ENCODE measurements at places on chromosomes 12 and 14.

DNA sequence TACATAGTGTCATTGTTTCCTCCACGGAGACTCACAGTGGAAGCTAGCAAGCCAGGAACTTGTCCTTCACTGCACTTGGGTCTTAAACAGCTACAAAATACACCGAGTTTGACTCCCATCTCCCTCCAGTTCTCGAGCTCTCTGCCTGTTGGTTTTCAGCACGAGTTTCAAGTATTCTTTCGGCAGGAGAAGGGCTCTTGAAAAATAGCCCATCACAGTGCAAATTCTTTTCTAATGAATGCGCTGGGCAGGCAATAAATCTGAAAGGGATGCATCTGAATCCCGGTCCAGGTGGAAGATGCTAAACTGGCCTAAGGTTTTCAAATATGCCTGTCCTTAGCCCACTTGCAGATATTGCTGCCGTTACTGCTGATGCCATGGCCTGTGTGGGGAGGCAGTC, 173.9 kb downstream of the CACNA1C start:
- no peak for DNase-seq

- no peak for DNase-seq
Observed at GRCh38 chr12:42094277-42094676, 50.4 kb downstream of the GXYLT1 start.

DNA sequence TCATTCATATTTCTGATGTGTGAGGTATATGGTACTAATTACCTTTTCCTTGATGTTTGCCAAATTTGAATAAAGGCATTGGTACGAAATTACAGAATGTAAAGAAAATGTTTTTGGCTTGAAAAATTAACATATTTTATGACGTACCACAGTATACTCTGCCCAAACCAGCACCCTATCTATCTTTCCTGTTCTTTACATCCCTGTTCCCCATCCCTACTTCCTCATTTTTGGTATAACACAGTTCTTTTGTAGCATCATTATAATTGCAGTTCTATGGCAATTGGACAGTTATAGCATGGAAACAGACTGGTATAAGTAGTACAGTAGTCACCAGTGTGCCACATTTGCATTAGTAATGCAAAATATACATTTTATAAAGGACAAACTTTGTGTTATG, 7.0 kb upstream of the CCT2 start:
- no peak for DNase-seq

DNA sequence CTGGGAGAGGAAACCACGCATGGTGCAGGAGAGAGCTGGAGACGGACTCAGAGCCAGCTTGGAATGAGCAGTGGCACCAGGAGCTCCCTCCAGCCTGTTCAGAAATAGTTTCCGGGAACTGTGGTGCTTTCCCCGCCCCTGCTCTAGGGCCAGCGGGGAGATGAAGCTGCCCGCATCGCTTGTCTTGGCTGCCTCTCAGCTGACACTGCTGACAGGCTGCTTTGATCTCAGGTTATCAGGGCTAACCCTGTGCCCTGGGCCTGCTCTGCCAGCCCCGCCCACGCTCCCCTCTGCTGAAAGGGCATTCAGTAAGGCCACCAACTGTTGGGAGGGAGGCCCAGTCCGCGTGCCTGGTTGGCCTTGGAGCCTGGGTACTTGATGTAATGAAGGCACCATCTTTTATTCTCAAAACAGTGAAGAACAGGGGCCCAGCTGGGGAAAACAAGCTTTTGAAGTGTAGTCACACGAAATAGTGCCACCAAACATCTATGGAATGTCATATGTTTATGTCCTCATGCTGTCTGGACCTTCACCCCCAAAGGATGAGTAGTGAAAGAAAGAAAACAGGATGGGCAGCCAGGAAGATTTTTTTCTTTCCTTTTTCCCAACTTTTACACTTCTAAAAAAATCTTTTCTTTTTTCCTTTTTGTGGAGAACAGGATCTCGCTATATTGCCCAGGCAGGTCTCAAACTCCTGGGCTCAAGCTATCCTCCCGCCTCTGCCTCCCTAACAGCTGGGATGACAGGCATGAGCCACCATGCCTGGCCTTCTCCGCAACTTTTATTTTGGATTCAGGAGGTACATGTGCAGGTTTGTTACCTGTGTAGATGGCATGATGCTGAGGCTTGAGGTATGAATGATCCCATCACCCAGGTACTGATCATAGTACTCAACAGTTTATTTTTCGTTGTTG, 115.9 kb upstream of the TBX3 start:
- no peak for DNase-seq

DNA sequence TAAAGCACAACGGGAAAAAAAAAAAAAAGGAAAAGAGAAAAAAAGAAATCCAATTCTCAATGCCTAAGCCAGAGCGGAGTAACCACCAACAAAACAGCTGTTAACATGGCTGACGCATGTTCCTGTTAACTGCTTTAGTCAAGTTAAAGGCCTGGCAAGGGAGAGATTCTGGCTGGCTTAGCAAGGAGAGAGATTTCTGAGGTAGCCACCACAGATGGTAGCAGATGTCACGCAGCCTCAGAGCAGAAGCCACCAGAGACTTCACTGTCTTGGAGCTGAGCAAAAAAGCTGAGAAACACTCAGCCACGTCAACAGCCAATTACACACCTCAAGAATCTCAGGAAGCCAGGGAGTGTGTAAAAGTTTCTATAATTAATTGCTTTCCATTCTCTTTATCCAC, 87.1 kb downstream of the TMCC3 start:
- no peak for DNase-seq

DNA sequence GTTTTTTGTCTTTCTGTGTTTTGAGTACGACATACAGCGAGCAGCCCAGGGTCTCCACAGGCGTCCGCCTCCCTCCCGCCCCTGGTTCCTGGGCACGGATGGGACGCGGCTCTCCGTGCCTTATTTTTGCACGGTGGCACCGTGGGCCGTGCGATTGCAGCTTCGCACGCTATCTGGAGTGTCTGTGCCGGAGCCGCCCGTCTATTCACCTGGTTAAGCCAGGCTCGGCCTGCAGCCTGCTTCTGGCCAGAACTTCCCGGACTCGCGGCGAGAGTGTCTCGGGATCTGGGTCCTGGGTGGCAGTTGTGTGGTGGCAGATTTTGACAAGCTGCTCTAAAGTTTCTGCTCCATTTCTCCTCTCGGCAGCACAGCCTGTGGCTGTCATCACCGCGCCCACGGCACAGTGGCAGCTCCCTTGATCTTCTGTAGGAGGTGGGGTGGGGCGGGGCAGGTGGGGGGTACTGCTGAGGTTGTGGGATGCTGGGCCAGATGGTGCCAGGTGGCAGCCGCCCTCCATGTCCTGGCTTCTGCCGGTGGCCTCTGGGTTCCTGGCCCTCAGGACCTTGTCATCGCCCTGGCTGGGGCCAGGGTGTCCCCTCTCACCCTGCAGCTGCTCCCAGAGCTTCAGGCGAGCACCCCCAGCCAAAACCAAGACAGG, 2.9 kb downstream of the MMP17 start:
- no peak for DNase-seq

GRCh38 chr12:94571556-94571955, 78.8 kb downstream of the TMCC3 start:
- no peak for DNase-seq

DNA sequence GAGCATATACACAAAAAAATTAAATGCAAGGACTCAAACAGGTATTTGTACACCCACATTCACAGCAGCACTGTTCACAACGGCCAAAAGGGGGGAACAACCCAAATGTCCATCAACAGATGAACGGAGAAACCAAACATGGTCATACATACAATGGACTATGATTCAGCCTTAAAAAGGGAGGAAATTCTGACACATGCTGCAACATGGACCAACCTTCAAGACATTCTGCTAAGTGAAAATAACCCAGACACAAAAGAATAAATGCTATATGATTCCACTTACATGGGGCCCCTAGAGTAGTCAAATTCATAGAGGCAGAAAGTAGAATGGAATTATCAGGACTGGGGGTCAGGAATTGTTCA, 29.5 kb downstream of the ACTN1 start:
- DNase-seq = no peak

GRCh38 chr12:100743060-100743459, 51.5 kb upstream of the ANO4 start:
- DNase-seq = no peak

DNA sequence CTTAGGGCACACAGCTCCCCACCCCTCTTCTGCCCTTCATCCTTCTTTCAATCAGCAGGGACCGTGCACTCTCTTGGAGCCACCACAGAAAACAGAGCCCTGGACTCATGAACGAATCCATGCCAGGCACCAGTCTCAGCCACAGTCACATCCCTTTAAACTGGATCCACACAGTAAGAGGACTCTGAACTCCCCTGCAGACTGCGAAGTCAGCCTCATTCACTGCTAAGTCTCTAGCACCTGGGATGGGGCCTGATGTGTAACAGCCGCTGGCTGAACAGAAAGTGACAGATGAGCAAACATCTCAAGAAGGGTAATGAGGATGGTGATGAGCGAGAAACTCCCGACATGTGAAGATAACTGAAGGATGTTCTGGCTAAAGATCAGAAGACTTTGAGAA, 45.8 kb upstream of the IQSEC3 start:
- DNase-seq = no peak

- no peak for DNase-seq
Observed at GRCh38 chr12:75994069-75994740, 37.4 kb downstream of the PHLDA1 start.

DNA sequence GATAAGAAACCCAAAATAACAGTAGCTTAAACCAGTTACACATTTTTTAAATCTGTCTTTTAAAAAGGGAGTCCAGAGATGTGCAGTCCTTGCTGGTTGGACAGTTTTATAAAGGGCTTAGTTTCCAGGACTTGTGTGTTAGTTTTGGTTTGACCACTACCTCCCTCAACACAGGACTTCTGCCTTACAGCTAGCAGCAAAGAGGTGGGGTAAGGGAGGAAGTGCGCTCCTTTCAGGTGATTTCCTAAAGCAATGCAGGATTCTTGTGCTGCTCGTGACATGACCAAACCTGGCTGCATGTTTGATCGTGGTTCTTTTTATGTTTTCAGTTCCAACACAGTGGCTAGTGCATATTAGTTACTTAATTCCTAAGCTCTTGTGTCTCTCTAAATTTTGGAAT, 266.2 kb downstream of the TMTC2 start:
- no peak for DNase-seq

DNA sequence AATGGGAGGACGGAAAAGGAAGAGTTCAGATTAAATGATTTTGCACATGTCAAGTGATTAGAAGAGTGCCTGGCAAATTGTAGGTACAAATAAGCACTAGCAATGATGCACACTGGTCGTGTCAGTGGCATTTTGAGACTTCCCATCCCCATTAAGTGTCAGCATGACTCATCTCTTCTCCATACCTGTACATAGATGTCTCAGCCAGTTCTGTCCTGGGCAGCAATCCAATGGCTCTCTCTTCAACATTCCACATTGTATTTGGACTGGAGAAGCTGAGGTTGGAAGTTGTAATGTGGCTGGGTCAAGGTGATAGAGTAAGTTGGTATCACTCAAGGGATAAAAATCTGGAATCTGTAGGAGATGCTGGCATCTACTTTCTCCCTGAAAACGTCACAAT, 742.7 kb downstream of the VRK1 start:
- no peak for DNase-seq

Measured in NCI-H2107 (cell line).